ENCODE measurements at places on chromosomes 6 and 20.
A peak's percentile ranks its signal among the peaks of the same experiment; 100 is the strongest.

DNA sequence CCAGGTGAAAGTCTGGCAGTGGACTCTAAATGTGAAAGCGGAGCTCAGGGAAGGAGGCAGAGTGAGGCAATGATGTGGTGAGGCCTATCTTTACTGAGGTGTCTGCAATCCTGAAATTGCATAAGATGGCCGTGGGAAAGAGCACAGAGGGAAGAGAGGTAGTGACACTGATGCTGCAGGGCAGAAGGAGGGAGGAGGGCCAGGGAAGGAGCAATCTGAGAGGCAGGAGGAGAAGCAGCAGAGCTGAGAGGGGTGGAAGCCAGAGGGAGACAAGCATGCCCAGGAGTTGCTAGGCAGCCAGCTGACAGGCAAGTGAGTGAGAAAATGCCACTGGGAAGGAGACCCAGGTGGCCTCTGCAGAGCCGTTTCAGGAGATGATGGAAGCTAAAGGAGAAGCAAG, 97.4 kb upstream of the CNR1 start:
- DNase-seq = peak; percentile 26

DNA sequence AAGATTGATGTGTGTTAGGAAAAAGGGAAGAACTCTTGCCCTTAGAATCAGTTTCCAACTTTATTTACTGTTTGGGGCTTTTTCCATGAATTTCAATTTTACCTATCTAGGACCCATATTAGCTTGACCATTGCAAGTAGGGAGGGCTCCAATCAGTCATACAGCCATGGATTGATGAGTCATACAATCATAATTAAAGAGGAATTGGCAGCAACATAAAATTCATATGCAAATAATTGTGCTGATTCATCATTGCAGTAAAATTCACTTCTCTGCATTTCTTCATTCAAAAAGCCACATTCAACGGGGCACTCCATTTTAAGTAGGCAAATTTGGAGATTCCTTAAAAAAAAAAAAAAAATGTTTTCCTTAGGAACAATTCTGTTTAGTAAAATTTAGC, 1016.4 kb downstream of the KIF16B start:
- no peak for DNase-seq

DNA sequence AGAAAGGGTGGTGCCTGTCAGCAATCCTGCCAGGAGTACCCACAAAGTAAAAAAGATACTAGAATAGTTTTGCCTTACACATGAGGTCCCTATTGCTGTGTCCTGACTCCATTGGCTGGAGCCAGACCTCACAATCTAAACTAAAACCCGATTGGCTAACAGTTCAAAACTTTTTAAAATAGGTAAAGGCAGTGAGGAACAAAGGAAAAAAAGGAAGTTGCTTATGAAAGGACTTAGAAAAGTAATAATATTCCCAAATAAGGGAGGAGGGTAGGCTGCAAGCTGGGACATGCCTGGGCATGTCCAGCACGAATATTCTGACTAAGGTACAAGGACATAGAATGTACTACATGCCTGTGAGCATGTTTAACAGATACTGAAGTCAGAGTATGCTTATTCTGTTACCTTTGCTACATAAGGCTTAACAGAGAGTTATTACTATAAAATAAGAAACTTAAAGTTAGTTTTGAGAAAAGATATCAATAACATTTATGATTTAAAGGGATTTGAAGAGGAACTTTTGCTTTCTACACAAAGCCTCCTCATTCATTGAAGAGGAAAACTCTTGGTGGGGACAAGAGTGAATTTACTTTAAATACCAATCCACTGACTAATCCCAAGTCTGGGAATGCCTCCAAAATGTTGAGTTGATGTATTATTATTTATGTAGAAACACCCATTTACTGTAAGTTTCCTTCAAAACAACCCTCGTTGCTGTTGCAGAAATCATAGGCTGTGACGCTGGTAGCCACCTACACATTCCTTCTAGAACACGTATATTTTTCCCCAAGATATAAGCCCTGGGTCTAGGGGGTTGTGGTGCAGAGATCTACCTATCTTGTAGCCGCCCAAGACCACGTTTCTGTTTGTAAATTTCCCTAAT, 8.2 kb upstream of the MTHFD1L start:
- no peak for DNase-seq

DNA sequence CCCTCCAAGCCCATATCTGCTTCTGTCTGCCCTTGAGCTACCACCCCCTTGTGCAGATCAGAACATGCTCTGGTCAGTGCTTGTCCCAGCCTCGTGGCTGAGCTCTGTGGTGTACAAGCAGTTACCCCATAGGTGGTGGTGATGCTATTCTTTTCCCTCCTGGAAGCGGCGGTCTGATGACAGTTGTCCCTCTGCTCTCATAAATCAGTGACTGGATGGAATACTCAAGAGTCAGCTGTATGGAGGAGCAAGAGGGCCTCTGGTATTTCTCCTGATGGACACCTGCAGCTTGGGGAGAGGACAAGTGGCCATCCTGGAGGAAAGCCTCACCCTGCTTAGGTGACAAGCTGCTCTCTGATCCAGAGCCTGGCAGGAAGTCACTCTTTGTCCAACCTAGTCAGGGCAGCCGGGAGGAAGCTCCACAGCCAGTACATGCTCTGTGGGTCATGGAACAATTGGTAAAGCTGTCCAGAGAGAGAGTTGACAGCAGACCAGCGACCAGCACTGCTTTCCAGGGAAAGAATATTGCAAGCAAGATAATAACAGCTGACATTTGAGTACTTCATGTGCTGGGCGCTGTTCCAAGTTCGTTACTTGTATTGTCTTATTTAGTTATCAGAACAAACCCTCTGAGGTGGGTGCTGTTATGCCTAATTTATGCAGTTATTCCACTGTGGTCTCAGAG, 47.1 kb downstream of the SCAND1 start:
- no peak for DNase-seq

GRCh38 chr6:75287424-75287823, 2.8 kb upstream of the TMEM30A start:
- no peak for DNase-seq

DNA sequence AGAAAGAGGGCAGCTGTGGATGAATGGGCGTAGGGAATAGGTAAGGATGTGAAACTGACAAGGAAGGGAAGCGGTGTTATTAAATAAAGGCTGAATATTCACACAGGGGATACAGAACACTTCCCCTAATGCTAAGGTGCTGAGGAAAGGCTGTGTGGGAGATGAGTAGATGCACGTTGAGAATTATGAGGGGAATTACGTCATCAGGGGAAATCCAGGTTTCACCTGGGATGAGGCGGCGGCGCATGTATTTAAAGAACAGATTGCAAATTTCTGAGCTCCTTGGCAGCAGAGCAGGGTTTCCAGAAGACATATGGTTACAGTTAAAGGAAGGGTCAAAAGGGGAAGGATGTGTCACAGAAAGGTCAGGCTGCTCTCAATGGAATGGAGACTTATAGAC, 28.7 kb upstream of the EDN1 start:
- no peak for DNase-seq

- no peak for DNase-seq
Observed at GRCh38 chr6:121040831-121041230, 293.4 kb downstream of the TBC1D32 start.

- no peak for DNase-seq
Observed at GRCh38 chr6:136073216-136073615, 176.9 kb downstream of the MTFR2 start.

DNA sequence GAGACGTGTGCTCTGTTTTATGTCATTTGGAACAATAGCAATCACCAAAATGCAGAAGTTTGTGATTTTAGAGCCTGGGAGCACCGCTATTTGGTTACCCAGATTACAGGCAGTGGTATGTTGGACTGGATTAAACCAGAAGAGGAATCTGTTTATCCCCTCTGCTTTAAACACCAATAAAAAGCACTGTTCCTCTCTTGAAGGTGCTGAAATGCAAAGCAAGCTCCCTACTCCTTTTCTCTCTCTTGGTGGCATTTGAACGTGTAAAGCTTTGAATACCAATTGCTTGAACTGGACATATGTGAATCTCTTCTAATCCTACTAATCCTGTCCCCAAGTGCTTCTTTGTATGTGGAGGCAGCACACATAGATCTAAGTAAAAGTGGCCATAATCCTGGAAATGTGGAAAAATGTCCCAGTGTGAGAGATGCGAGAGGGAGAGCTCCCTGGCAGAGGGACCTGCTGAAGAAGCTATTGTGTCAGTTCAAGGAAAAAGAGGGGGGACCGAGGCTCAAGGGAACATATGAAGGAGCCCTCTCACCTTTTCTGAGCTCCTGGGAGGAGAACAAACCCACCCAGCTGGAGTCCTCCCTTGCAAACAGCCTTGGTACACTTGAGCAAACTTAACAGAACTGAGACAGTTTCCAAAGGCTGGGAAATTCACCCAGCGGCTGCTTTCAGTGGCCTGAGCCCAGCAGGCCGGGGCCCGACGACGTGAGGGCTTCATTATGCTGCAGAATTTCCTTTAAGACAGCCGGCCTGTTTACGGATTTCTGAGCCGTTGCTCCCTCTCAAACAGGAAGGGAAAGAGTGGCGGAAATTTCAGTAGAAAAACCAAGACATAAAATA, 18.8 kb upstream of the OLIG3 start:
- peak; percentile 33 for DNase-seq

- no peak for DNase-seq
Observed at GRCh38 chr6:119201480-119201879, 123.0 kb upstream of the FAM184A start.

- DNase-seq = no peak
Observed at GRCh38 chr20:63773571-63774241, 34.1 kb downstream of the SLC2A4RG start.

- no peak for DNase-seq
Observed at GRCh38 chr6:154071236-154071635, 32.2 kb downstream of the OPRM1 start.

GRCh38 chr6:104771258-104771832, 88.4 kb downstream of the HACE1 start:
- no peak for DNase-seq

DNA sequence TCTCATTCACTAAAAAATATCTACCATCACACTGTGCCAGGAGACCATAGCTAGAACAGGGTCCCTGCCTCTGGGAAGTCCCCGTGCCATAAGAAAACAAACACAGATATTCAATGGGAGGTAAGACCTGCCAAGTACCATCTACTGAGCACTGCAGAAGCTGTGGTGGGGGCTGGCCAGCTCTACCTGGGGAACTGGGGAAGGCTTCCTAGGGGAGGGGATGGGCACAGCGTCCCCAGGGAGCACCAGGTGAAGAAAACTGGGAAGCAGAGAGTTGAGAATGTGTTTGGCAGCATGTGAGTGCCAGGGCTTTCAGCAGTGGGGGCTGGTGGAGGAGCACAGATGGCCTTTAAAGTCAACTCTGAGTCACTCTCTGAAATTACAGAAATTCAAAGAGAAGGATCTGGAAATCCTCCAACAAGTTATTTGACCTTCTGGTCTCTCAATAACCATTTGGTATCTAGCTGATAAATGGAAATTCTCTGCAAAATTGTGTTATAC, 85.2 kb downstream of the SHLD1 start:
- no peak for DNase-seq

DNA sequence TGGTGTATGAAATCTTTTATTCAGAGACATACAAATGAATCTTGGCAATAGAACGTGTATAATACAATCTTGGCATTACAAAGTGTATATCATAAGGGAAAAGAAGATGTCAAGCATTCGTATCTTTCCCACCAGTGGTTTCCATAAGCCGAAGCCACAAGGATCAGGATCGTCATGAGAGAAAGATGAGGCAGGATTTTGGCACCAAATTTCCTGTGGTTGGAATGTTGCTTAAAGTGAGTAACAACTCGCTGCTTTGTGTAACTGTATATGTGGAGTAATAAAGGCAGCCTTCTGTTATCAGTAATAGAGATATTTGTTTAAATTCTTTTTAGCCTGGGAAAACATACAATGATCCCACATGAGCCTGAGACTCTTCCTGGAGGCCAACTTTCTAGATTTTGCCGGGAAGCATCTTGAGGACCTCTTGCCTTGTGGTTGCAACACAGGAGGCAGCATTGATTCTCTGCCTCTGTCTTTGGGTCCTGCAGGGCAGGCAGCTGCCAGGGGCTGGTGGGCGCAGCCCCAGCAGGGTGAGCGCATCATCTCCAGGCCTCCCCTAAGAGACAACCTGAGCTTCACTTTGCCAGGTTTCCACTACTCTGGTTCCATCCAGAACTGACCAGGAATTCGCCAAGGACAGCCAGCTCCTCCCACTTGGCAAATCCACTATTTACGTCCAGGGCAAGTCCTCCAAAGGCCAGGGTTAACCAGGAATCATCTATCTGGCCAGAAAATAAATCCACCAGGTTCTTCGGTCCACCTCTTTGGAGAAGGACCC, 230.9 kb upstream of the SULF2 start:
- DNase-seq = no peak

- no peak for DNase-seq
Observed at GRCh38 chr20:17470521-17470920, 60.7 kb downstream of the BFSP1 start.
